ENCODE measurements at places on chromosomes 7 and 10.

DNA sequence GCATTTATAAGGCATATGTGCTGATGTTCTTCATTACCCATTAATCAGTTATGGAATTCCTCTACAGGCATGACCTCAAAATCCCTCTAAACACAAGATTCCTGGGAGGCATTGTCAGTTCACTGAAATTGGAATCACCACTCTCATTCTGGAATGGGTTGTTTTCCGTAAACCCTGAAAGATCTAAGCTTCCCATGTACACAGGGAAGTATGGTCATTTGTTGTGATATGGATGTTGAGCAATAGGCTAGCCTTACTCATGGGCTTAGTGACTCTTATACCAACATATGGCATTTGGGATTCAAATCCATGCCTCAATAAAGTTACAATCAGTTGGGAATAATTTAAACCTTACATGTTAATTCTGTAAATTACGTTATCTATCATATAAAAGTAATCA, 258.0 kb downstream of the XPNPEP1 start:
- DNase-seq, result no peak

- DNase-seq, result no peak
Observed at GRCh38 chr10:61487506-61487905, 34.3 kb upstream of the TMEM26 start.

DNA sequence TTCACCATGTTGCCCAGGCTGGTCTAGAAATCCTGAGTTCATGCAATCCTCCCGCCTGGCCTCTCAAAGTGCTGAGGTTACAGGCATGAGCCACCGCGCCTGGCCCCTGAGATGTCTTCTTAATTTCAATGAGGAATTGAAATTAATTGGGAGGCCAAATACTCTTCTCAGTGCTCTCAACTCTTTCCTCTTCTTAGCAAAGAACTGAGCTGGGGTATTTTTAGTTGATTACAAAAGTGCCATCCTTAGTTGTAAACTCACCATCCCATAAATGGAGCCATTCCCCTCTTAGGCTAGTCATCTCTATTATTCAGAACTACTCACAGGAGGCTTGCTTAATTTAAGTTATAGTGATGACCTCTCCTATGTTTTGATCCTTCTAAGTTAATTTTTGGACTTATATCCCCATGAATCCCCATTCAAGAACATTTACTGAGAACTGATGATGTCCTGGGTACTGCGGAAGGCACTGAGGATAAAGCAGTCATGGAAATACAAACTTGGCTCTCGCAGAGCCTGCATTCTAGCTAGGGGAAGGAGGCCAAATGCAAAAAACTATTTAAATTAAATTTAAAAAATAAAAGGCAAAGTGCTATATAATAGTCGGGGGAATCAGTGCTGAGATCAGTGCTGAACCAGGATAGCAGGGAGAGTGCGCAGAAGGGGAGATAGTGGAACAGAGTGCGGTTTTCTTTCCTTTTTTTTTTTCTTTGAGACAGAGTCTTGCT, 145.3 kb downstream of the SFMBT2 start:
- no peak for DNase-seq

- DNase-seq, result no peak
Observed at GRCh38 chr10:14454629-14455028, 123.9 kb upstream of the FRMD4A start.

DNA sequence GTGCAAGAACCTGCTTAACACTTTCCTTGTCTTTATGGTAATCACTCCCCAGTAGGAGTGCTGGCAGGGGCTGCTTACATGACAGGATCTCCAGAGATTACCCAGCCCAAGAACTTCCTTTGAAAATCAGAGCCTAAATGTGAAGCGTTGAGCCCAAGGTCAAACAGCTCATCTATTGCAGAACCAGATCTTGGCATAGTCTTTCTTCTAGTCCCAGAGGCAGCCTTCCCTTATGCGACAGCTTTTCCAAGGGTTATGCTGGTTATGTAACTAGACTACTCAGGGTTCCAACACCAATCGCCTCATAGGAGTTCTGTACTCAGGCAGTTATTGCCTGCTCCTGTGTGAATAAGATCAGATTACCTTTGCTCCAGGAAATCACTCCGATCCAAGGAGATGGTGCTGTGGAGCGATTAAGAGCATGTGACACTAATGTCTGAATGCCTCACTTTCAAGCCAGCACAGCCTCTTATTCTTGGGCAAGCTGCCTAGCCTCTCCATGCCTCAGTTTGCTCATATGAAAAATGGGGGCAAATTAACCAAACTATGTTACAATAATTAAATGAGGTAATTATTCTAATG, 8.4 kb upstream of the LGI1 start:
- no peak for DNase-seq

- no peak for DNase-seq
Observed at GRCh38 chr7:8130663-8131062, 131.3 kb downstream of the ICA1 start.

Measured in activated naive CD4-positive, alpha-beta T cell (primary cell).